CD4-positive, alpha-beta T cell treated with Interleukin-21 for 1 hour (primary cell): ENCODE measurements at places on chromosomes 5 and 9.
A peak's percentile ranks its signal among the peaks of the same experiment; 100 is the strongest.

- DNase-seq: no peak
Observed at GRCh38 chr9:70525519-70525918, 111.1 kb upstream of the KLF9 start.

GRCh38 chr5:97968346-97968745 is 785.3 kb upstream of the RIOK2 start:
- no peak for DNase-seq

GRCh38 chr5:78377718-78378105 is 17.3 kb downstream of the SCAMP1 start:
- no peak for DNase-seq

DNA sequence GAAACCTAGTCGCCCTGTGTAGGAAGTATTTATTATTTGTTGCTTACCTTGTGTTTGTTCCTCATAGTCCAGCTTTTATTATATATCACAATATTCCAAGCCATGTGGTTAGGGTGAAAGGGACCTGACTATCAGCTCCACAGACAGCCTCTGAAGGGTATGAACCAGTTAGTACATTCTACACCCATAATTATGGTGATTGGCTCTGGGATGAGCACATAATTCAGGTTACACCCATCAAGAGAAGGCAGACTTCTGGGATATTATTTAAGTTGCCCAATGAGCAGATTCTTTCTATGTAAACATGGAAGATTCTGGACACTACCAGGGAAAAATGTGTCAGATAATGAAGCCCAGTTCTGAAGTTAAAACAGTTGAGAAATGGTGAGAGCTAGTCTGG is 168.0 kb downstream of the KIF4B start:
- no peak for DNase-seq

DNA sequence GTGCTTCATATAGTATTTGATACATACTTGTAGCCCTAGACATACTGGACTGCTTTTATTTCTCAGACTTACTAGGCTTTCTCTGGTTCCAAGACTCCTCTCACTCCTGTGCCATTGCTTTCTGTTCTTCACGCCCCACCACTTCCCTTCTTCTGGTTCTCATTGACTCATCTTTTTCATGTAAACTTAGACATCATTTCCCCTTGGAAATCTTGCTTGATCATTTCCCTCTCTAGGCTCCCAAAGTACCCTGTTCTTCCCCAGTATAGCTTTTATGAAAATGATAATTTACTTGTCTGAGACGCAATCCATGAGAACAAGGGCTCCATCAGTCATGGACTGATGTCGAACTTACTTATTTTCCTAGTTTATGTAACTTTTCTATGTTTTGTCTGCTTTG is 83.5 kb downstream of the TLR4 start:
- no peak for DNase-seq

GRCh38 chr5:112691758-112692157 is 45.9 kb upstream of the APC start:
- peak; percentile 26 for DNase-seq

GRCh38 chr5:133595465-133595864 is 16.9 kb downstream of the FSTL4 start:
- DNase-seq: no peak
